ENCODE measurements at places on chromosomes 4 and X. TPM values are rescaled to one million over a fixed set of nuclear protein-coding genes. Genes with fewer than 3 reads are reported as not detected.
A peak's percentile ranks its signal among the peaks of the same experiment; 100 is the strongest.

DNA sequence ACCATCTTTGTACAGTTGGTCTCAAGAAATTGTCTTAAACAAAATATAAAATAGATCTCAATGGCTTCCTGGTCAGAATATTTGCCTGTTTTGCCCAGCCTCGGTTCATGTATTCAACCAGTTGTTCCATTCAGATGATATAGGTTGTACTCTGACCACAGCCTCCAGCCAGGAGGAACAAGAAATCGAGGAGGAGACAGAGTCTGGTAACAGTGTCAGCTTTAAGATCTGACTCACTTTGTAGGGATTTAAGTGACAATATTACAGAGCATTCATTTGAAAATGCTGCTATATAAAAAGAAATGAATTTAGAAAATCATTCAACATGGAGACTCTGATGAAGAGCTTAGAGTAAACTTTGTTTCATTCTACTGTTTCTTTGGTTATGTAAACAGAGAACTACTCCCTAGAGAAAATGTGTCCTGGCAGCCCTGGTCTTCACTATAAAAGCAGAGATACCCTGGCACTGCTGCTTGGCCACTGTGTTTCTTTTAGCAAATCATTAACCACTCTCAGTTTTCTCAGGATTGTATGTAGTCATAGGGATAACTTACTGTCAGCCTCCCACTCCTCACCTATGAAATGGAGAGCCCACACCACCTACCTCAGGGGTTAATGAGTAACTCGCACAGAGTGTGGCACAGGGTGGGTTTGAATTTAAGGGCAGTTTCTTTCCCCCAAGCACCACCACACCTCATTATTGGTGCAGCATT is 53.5 kb downstream of the PAGE2 start:
- no peaks in the 10 kb centered on the region for H3K27me3 ChIP-seq
- H3K27ac ChIP-seq: no peak overlapping the region

GRCh38 chr4:108201774-108202173 is 33.0 kb upstream of the LEF1 start:
- no peaks in the 10 kb centered on the region for H3K4me1 ChIP-seq
- H3K36me3 ChIP-seq: no peaks in the 10 kb centered on the region
- H3K4me3 ChIP-seq: no peak overlapping the region
- DNase-seq: no peak

GRCh38 chrX:91039777-91040176 is 394.9 kb upstream of the PABPC5 start:
- no peaks in the 10 kb centered on the region for H3K4me1 ChIP-seq
- H3K27ac ChIP-seq: no peak overlapping the region
- no peak for DNase-seq
- no peaks in the 10 kb centered on the region for H3K27me3 ChIP-seq
- H3K4me3 ChIP-seq: no peak overlapping the region
- H3K36me3 ChIP-seq: no peaks in the 10 kb centered on the region

- H3K4me1 ChIP-seq: no peaks in the 10 kb centered on the region
- H3K36me3 ChIP-seq: no peaks in the 10 kb centered on the region
- H3K27me3 ChIP-seq: no peaks in the 10 kb centered on the region
- no peak for DNase-seq
Observed at GRCh38 chrX:110086916-110087484, 84.1 kb downstream of the TMEM164 start.

- no peak overlapping the region for H3K27ac ChIP-seq
- no peak overlapping the region for H3K4me3 ChIP-seq
Observed at GRCh38 chr4:86286726-86287125, 73.1 kb downstream of the MAPK10 start.

- H3K4me3 ChIP-seq: peak overlapping the region; percentile 80
- no peaks in the 10 kb centered on the region for H3K4me1 ChIP-seq
- H3K27ac ChIP-seq: no peak overlapping the region
- no peaks in the 10 kb centered on the region for H3K36me3 ChIP-seq
- DNase-seq: no peak
Observed at GRCh38 chrX:125204681-125205132, 115.0 kb upstream of the TEX13C start.

DNA sequence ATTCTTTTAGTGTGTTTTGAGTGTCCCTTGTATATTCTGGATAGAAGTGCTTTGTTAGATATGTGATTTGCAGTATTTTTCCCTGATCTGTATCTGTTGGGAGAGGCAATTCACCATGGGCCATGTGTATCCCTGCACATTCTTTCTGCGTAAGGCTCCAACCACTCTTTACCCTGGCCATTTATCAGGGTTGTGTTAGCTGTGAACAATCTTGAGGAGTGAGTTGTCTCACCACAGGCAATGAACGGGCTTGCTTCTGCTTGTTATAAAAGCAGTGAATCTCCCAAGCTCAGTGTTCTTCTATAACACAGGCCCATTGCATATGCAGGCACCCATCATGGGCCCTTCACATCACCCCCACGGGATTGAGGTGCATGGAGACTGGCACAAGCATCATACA is 18.9 kb upstream of the SMIM10 start:
- no peaks in the 10 kb centered on the region for H3K27me3 ChIP-seq
- H3K27ac ChIP-seq: no peak overlapping the region
- peaks cover 4% of the 10 kb centered on the region for H3K36me3 ChIP-seq
- H3K4me1 ChIP-seq: no peaks in the 10 kb centered on the region
- no peak overlapping the region for H3K4me3 ChIP-seq

DNA sequence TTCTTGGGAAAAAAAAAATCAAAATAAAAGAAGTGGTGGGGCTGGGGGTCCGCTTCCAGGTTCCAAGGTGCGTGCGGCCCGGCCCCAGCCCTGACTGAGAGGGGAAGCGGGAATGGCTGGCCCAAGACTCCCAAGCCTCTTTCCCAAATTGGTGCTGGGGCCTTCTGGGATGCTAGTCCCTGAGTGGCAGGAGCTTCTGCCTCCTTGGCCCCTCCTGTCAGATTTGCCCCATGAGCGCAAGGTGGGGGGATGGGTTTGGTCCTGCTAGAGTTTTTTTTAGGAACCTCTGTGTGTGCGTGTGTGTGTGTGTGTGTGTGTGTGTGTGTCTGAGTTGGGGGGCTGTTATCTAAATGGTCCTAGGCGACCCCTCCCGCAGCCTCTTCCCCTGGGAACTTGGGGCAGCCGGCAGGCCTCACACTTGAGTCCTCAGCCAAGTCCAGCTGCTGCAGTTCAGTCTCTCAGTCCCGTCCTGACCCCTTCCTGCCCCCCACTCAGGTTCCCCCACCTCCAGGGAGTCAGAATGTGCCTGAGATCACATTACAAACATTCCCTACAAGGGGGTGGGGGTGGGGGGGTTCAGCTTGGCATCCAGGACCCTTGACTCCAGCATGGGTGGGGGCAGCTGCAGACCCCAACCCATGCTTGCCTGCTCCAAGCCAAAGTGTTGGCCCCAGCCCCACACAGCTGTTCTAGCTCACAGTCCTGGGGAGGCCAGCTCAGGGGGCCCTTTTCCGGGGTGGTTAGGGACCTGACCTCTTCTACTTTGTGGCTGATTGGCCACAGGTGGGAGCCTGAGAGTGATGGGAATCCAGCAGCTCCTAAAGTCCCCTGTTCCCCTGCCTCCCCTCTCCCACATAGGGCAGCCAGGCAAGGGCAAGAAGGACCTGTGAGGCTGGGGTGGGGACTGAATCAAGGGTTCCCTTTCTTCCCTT is 4.0 kb downstream of the EFNB1 start:
- H3K4me1 ChIP-seq: no peaks in the 10 kb centered on the region
- H3K4me3 ChIP-seq: peak overlapping the region; percentile 86
- H3K36me3 ChIP-seq: peaks cover 7% of the 10 kb centered on the region
- H3K27me3 ChIP-seq: peaks cover 66% of the 10 kb centered on the region
- no peak overlapping the region for H3K27ac ChIP-seq

DNA sequence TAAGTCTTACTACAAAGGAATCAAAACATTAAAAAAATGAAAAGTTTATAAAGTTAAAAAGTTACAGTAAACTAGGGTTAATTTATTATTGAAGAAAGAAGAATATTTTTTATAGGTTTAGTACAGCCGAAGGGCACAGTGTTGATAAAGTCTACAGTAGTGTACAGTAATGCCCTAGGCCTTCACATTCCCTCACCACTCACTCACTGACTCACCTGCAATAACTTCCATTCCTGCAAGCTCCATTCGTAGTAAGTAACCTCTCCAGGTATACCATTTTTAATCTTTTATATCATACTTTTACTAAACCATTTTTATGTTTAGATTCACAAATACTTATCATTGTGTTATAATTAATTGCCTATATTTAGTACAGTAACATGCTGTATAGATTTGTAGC is 307.5 kb upstream of the FAM241A start:
- no peaks in the 10 kb centered on the region for H3K36me3 ChIP-seq
- H3K4me3 ChIP-seq: no peak overlapping the region
- H3K4me1 ChIP-seq: no peaks in the 10 kb centered on the region
- H3K27ac ChIP-seq: no peak overlapping the region

- no peak for DNase-seq
- no peaks in the 10 kb centered on the region for H3K36me3 ChIP-seq
- no peaks in the 10 kb centered on the region for H3K4me1 ChIP-seq
- H3K4me3 ChIP-seq: no peak overlapping the region
- no peak overlapping the region for H3K27ac ChIP-seq
Observed at GRCh38 chrX:68299898-68300297, 133.4 kb downstream of the OPHN1 start.

DNA sequence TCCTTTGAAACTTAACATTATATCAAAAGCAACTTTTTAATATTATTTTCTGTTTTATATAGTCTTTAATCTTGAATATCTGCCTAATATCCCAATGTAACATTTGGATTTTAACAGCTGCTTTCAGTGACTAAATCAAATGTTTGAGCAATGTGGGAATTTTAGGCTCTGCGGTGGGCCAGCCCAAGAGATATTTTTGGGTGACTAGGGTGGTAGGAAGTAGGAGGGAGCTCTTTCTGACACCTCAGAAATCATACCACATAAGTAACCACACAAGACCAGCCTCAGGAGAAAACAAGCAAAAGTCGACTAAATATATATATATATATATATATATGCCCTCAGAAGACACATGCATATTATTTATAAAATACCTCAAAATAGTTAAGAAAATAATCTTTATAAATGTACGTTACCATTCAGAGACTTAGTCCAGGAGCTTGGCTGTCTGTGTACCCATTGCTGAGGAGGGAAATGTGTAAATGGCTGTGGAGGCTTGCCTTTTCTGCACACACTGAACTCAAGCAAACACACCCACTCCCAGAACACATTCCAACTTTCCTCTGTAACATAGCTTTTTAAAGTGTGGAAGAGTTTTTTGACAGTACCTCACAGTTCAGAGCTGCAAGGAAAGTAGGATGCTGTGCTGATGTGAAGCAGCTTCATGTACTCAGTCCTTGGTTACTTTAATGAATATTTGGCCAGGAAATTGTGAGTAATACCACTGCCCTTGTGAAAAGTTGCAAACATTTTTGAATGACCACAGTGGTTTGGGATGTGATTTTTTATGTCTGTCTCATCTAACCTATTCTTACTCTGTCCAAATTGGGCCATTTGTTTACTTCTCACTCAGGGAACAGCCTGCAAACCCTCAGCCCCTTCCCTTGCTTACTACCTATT is at the start of gene RTL3:
RTL3 (minus strand) TSS at position 484 of the 900 bp plus-strand sequence. CDS start 908 bp downstream, outside the sequence.
- H3K27me3 ChIP-seq: no peaks in the 10 kb centered on the region
- DNase-seq: no peak
- H3K27ac ChIP-seq: no peak within 1 kb of the TSS

GRCh38 chrX:54891573-54891972 is 29.1 kb upstream of the TRO start:
- H3K27me3 ChIP-seq: no peaks in the 10 kb centered on the region
- H3K27ac ChIP-seq: no peak overlapping the region
- H3K36me3 ChIP-seq: no peaks in the 10 kb centered on the region
- DNase-seq: no peak
- no peaks in the 10 kb centered on the region for H3K4me1 ChIP-seq
- H3K4me3 ChIP-seq: no peak overlapping the region

GRCh38 chr4:54574500-54574899 is 83.3 kb upstream of the KIT start:
- H3K4me3 ChIP-seq: no peak overlapping the region
- H3K4me1 ChIP-seq: no peaks in the 10 kb centered on the region
- H3K27ac ChIP-seq: no peak overlapping the region
- H3K36me3 ChIP-seq: no peaks in the 10 kb centered on the region

GRCh38 chr4:186097386-186097785 is 7.1 kb upstream of the FAM149A start:
- H3K27me3 ChIP-seq: no peaks in the 10 kb centered on the region
- no peak overlapping the region for H3K4me3 ChIP-seq
- no peaks in the 10 kb centered on the region for H3K4me1 ChIP-seq
- H3K27ac ChIP-seq: no peak overlapping the region
- H3K36me3 ChIP-seq: no peaks in the 10 kb centered on the region
- no peak for DNase-seq

DNA sequence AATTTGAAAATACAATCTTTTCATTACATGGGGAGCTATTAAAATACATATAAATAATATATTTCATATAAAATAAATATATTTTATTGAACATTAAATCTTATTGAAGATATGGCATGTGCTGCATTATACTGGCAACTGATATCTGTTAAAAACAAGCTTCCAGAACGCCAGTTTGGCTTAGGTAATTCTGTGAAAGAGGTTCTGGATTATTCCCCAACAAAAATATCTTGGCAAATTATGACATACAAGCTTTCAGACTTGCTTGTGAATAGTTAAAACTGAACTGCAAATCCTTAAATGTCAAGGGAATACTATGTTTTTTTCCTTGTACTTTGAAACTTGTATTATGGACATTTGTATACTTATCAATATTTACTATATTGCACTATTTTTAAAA is 210.2 kb upstream of the LCORL start:
- DNase-seq: no peak
- peaks cover 5% of the 10 kb centered on the region for H3K36me3 ChIP-seq
- no peak overlapping the region for H3K4me3 ChIP-seq
- H3K27me3 ChIP-seq: no peaks in the 10 kb centered on the region

DNA sequence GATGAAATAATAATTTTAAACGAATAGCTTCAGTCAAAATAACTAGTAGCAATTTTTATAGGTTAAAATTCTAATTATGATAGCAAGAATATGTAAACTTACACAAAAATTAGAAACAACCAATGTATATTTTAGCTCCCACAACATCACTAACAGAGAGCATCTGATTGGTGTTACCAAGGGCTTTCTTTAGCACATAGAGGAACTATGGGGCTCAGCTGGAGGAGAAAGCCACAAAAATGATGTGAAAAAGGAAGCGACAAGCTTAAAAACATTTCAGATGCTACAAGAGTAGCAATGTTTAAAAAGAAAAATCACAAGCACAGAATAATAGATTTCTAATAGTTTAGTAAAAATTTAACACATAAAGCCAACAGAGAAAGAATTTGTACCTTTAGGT is 56.3 kb downstream of the ATP8A1 start:
- H3K4me3 ChIP-seq: no peak overlapping the region
- no peaks in the 10 kb centered on the region for H3K27me3 ChIP-seq
- H3K4me1 ChIP-seq: no peaks in the 10 kb centered on the region

Gene GPR50
- total RNA-seq: 12.2 TPM

Gene TMSB15C
- 1.8 TPM for total RNA-seq

Gene PNMA5
- total RNA-seq: not detected

Gene FDCSP
- not detected for total RNA-seq

Gene CLGN
- 3.2 TPM for total RNA-seq

Gene GLRA3
- 0.09 TPM for total RNA-seq

Gene UGT2B7
- not detected for total RNA-seq

Gene AFF2
- total RNA-seq: 14.6 TPM

Gene NEUROG2
- not detected for total RNA-seq

Gene DRD5
- not detected for total RNA-seq

Gene EVC
- total RNA-seq: 10.1 TPM
